ENCODE measurements at places on chromosomes 4 and X.

DNA sequence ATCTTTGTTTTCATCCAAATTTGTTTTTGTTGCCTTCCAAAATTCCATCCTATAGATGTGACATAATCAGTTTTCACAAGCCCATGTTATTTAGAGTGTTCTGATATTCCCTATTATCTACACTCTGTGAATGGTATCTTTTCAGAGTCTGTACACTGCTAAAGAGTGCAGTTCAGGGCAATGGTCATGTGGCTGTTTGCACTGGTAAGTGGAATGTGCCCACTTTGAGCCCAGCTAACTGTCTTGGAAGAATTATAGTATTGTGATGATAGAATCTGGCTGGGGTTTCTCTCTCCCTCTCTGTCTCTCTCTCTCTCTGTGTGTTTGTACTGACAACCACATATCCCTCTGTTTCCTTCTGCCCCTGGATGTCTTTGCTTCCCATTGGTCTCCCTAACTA is 37.4 kb upstream of the BEX4 start:
- no peak for DNase-seq

GRCh38 chr4:182212211-182212761 is 30.9 kb upstream of the TENM3 start:
- no peak for DNase-seq

DNA sequence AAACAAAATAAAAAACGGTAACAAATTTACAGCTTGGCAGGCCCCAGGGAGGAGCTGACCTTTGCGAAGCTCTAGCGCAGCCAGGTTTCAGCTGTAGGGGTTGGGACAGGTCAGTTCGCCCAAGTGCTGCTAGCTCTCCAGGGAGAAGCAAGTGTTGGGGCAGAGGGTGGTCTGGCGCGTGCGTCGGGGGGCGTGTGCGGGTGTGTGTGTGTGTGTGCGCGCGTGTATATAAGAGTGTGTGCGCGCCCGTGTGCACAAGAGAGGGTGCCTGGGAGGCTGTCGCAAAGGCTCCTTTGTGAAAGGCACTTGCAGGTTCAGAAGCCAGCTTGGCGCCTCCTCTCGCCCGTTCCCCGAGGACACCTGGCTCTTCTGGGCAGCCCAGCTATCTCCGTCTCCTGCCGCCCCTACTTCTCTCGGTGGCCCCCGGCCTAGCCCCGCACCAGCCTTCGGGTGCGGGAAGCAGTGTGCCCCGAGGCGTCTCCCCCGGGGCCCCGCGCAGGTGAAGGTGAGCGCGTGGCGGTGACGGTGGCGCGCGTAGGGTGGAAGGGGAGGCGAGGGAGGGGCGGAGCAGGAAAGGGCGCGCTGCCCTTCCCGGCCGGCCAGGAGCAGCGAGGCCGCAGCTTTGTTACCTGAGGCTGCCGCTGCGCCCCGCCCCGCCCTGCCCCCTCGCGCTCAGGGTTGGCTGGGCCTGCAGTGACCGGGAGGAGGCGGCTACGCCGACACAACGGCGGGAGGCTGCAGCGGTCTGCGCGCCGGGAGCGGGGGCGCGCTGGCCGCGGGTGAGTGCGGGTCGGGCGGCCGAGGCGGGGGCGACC is at the start of gene FHDC1:
TSS of gene FHDC1 (plus strand) at position 693 of the 815 bp plus-strand sequence. CDS start 6,735 bp downstream, outside the sequence.
- no peak for DNase-seq

- DNase-seq = no peak
These were observed 527.2 kb downstream of the ADGRL3 start for GRCh38 chr4:61727286-61727685.

DNA sequence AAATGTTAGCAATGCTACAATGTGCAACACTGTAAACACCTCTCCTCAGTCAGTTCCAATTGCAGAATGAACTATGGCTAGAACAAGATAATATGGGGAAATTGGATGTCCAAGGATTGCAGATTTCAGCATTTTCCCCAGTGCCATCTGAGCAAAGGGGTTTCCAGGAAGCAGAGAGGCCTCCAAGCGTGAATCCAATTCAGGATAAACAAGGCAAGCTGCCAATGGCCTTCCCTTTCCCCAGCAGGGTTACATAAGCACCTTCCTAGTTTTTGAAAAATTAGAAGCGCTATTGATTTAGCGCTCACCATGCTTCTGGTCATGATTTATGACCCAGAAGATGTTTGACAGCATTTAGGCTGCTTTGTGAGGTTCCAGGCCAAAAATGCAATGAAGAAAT is 223.0 kb upstream of the GATB start:
- no peak for DNase-seq

DNA sequence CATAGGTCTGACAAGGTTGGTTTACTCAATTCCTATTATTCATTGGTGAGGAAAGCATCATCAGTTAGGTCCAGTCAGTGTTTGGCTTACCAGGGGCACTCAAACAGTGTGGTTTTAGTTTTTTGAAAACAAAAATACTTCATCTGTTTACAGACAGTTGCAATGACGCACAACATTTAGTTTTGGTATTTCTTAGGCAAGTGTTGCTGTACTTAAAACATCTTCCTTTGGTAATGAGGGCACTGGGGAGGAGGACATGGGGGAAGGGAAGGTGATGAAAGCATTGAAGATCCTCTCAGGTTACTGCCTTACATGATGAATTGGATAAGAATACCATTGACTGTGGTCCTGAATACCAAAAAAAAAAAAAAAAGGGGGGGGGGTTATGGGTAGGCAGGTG is 93.7 kb upstream of the MAOA start:
- no peak for DNase-seq

DNA sequence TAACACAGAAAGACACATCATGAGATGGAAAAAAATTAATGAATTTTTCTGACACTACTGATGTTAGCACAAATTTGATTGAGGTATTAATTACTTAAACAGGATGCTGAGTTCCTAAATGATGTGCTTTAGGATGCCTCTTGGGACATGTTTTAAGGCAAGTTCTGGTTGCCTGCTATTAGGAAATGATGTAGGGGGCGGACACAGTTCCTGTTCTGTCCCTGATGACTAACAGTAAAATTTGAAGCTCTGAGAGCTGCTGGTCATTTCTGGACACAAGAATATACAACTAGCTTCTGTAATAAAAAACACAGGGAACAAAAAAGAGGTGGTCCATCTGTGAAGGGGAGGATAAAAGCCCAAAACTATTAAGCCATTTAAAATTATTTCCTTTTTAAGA is 163.2 kb upstream of the ETNPPL start:
- DNase-seq = no peak

DNA sequence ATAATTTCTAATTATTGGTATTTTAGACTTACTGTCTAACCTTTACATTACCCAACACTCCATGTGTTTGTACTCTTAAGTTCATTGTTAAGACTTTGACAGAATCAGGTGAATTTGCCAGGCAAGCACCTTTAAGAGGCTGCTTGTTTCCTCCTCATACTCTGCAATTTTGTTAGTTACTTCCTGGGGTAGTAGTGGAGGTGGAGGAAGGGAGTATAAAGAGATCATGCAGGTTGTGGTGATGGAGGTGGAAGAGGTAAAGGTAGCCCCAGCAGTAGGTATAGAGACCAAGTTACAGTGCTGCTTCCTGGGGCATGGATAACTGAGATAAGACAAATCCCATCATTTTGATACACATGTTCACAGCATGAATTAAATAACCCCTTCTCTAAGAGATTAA is 6.7 kb downstream of the WDR44 start:
- no peak for DNase-seq

Data from right forelimb (tissue), 1 donor.